Activated CD4-positive, alpha-beta T cell treated with anti-CD3 and anti-CD28 coated beads, Interleukin-2, Interleukin-4, amounts not matched to agents 100 ng/mL and 50 ng/mL, durations not matched to agents 16 hours and 8 hours (primary cell): ENCODE measurements at places on chromosomes 2 and 18.

GRCh38 chr2:95270541-95271081 is 3.6 kb upstream of the PROM2 start:
- no peak for DNase-seq

GRCh38 chr2:105425936-105426625 is 27.2 kb upstream of the FHL2 start:
- no peak for DNase-seq

GRCh38 chr2:227973241-227973640 is 101.8 kb downstream of the DAW1 start:
- DNase-seq = no peak

- DNase-seq = no peak
Measured at GRCh38 chr18:58579561-58580047, 49.3 kb downstream of the ALPK2 start.

DNA sequence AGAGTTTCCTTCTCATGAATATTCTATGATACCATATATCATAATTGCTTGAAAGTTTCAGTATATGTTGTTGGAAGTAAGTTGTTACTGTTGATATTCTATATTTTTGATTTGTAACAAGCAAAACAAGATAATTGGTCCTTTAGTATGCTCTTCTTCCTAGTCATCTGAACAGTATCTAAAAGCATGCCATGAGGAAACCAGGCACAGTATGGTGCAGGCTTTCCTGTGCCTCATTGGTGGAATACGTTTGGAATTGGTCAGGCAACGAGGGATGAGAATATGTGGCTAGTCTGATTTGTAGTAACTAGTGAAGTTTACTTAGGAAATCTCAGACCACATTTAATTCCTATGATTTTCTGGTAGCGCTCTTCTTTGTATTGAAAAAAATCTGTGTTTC is 22.8 kb downstream of the ASXL3 start:
- DNase-seq = no peak

DNA sequence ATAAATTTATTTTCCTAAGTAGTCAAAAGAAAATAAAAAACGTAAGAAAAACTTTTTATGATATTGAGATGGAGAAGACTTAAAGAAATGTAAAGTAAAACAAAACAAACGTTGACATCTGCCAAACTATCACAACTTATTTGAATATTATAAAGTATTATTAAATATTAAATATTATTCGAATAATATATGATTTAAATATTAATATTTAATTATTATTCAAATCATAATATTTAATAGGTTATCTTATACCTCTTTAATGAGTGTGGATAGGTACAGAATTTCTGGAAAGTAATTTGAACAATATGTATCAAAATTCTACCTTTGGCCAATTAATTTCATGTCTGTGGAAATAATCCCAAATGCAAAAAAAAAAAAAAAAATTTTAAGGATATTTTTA is 278.7 kb downstream of the RAD51AP2 start:
- DNase-seq = no peak

- DNase-seq = no peak
Measured at GRCh38 chr2:138780446-138780880, 273 bp upstream of the NXPH2 start.

GRCh38 chr2:172790404-172790803 is 54.8 kb downstream of the RAPGEF4 start:
- DNase-seq = no peak

DNA sequence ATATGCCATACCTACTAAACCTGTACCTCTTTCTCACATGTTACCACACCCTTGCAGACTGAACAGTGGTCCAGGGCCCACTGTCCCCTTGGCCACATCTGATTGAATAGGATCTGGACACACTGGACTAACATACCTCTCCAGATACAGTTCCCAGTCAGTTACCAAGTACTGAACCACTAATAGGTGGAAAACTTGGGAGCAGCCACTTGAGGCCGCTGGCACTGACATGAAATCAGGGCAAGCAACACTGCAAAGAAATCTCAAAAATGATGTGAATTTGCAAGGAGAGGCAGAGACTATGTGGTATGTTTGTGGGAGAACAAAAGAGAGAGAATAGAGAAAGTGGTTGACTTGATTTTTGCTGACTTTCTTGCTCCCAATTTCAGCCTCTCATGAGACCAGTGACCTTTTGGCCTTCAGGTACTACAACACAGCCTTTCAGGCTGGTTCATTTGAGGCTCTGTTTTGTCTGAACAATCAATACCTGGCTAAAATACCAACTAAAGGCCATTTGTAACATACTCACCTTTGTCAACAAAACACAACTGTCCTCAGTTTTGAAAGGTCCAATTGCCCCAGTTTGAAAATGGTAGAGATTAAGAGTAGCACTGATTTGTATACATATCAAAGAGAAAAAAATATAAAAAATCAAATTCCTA is 7.8 kb downstream of the GRB14 start:
- DNase-seq = no peak

- DNase-seq = no peak
Measured at GRCh38 chr2:3778851-3779495, 75.6 kb downstream of the DCDC2C start.

DNA sequence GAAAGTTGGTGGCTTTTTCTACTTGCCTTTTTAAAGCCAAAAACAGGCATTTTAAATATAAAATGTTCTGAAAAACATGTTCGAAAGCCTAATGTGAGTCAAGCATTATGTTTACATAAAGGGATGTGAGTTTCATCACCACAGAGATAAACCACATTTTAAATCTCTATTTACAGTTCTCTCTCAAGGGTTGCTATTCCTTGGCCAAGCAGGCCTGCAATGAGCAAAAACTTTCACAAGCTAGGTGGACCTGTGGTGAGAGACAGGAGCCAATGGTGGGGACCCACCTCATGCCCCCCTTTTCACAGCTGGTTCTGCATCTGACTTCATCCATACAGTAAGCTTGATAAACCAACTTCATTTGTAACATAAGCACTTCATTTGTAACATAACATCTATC is 65.1 kb downstream of the CUL3 start:
- DNase-seq = peak; percentile 37

- DNase-seq = no peak
Measured at GRCh38 chr18:36255072-36255698, 42.3 kb upstream of the FHOD3 start.

DNA sequence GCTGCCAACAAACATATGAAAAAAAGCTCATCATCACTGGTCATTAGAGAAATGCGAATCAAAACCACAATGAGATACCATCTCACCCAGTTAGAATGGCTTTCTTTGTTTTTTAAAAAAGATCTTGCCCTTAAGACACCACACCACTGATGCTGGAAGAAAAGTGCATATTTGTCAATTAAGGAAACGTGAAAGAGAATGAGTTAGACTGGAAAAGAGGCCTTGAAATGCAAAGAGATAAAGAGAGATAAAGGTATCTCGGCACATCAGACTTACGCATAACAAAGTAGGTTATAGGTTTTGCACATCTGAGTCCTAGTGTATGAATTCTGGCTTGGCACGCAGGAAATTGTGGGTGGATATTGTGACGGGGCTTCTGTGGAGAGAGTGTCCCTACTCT is 149.5 kb downstream of the MTX2 start:
- DNase-seq = no peak

DNA sequence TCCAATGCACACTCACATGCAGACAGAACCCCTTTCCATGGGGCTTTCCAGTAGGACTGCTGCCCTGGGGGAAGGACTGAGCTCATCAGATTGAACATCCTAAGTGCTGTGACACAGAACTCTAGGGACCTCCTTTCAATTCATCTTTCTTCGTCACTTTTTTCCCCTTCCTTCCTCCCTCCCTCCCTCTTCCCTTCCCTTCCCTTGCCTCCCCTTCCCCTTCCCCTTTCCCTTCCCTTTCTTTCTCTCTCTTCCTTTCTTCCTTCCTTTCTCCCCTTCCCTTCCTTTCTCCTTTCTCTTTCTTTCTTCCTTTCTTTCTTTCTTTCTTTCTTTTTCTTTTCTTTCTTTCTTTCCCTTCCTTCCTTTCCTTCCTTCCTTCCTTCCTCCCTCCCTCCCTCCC is 39.6 kb upstream of the GATA6 start:
- DNase-seq = no peak

DNA sequence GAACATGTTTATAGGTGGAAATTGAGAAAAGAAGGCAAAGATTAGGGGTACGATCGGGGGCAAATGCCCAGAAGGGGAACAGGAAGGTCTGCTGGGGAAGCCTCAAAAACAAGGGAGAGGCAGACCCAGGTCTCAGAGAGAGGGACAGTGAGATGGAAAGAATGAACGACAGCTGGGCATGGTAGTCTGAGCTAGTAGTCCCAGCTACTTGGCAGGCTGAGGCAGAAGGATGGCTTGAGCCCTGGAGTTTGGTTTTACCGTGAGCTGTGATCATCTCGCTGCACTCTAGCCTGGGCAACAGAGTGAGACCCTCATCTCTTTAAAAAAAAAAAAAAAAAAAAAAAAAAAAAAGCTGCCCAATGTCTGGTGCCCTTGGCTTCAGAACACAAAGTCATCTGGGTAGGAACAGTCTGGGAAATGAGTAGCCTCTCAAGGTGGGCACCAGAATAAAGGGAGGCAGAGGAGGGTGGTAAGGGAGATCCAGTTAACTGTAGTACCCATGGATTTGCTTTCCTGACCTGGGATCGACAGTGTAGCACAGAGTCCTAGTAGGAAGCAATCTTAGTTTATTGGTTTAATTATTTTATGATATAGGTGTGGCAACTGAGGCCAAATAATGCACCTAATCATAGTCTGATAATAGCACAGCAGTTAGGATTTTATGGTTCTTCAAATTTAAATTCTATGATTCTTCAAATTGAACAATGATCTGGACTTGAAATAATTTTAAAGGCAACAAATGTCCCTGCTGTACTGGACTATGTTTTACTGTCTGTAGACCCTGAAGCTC is 3.5 kb downstream of the RRM2 start:
- DNase-seq = no peak

- no peak for DNase-seq
Measured at GRCh38 chr2:239826786-239827522, 198.2 kb downstream of the NDUFA10 start.

- DNase-seq = no peak
Measured at GRCh38 chr2:216632346-216632951, 771 bp upstream of the IGFBP2 start.

DNA sequence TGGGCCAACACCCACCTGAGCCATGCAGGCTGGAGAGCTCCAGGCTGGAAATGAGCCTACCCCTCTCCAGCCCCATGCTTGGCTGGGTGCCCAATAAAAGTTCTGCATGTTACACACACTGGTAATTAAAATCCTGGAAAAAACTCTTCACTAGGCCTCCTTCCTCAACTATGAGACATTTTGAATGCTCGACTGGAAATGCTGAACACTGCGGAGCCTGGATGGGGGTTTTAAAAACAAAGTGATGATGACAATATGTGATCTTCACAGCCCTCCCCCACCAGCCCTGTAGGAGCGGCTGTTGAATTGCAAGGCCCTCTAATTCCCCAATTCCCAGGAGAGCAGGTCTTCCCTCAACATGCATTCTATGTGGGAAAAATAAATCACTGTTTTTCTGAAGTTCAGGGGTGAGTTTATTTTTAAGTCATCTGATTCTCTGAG is 179.2 kb downstream of the TTC32 start:
- no peak for DNase-seq

DNA sequence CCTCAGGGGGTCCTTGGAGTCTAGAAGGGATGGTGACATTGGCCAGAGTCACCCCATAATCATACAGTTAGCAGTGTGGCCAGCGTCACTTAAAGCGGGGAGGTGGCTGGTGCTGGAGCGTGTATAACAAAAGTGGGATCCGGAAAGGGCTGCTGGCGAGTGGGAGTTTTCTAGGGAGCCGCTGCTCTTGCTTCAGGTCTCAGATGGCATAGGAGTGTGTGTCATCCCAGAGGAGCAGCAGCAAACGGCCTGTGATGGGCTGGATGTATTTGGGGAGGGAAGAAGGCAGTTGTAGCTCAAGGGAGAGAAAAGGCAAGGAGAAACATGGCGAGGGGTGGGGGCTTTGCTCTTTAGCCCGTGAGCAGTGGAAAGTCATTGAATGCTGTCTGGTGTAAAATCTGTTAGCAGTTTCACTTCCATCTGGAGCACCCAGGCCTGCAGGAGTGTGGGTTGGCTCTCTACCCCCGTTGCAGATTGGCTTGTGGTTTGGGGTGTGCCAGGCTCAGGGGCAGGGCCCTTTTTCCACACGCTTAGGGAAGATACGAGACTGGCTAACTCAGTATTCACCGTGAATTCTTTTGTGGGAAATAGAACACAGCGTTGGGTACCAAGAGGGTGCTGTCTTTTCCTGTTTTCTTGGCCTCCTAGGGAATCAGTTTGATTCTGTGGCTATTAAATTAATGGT is 120.5 kb downstream of the AGAP1 start:
- no peak for DNase-seq

GRCh38 chr2:147759536-147759935 is 85.3 kb upstream of the ACVR2A start:
- DNase-seq = no peak

DNA sequence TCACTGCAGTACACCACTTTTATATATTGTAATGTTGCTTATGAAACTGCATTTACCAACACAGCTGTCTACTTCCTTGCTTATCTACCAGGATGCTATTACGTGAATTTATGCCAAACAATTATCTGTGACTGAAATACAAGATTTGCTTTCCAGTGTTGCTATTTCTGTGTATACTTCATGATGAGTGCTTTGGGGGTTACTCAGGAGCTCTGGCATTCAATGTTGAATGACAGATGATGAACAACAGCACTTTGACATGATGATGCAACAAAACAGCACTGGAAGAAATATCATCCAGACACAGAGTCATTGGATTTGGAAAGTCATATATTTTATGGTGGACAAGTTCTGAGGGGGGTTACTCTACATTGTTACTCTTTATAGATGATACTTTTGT is 125.8 kb downstream of the NETO1 start:
- no peak for DNase-seq

GRCh38 chr2:135676031-135676430 is 65.6 kb upstream of the UBXN4 start:
- no peak for DNase-seq

- no peak for DNase-seq
Measured at GRCh38 chr2:140205093-140205492, 1424.9 kb upstream of the NXPH2 start.

DNA sequence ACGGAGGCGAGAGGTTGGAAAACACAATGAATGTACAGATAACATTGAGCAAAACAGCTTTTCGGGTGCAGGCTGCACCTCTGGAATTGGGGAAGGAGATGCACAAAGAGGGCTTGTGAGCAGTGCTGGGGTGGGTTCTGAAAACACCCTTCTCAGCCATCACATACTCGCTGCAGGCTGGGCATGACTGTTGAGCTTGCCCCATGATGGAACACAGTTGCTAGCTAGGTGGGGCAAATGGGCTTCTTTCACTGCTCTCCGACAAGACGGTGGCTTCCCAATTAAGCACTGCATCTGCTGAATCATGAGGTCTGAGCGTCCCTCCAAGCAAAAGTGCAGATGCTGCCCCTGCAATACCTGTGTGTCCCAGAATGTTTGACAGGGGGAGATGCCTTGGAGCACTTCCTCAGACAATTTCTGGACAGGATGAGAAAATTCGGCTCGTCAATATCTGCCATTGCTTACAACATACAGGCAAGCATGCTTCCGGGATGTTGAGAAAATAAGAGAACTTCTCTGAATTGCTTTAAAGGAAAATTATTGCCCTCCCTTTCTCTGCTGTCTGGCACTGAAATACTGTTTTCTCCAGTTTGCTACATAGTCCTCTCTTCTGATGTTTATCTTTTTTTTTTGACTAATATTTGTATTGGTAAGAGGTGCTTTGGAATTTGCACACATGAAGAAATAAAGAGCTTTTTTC is 77.3 kb upstream of the SH3BP4 start:
- DNase-seq = no peak
